ENCODE measurements at places on chromosomes 11 and 22. TPM values are rescaled to one million over a fixed set of nuclear protein-coding genes. Genes with fewer than 3 reads are reported as not detected.

DNA sequence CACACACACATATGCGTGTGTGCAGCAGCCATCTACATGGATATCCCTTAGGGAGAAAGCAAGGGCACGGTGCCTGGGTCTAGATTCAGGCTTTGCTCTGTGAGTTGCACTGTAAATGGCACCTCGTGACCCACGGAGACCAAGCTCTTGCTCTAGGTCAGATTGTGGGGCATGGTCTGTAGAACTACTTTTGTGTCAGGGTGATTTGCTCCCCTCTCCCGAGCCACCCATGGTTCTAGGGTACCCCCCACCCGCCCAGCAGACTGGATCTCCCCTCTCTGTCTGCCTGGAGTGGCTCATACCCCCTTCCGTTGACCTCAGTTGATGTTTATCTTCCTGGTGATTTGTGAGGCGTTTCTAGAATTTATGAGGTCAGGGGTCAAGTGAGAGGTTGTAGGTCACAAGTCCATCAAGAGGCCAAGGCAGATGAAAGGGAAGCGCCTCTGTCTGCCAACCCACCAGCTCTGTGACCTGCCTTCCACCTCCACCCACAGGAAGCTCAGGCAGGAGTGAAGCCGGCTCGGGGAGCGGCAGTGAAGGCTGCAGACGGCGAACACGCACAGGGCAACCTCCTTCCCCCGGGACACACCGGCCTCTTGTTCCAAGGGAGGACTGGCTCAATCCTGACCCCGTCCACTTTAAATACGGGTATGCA, 76.2 kb upstream of the TTLL12 start:
- no peak for DNase-seq

GRCh38 chr11:133476570-133477250, 55.6 kb downstream of the OPCML start:
- DNase-seq: peak; percentile 70

The BLID gene
- not detected for total RNA-seq

DNA sequence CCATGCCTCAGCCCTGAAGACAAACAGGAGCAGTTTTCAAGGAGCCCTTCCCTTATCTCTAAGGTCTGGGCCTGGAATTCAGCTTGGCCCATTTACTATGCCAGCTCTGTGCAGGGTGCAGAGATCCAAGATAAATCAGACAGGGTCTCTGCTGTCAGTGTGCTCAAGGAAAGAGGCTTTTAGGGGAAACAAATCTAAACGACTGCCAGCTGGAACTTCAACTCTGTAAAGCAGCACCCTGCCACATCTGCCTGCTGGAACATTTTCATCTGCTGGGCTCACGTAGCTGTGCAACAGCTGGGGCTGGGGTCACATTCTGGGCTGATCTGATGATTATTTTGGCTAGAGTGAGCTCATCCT, 19.8 kb upstream of the EHF start:
- no peak for DNase-seq

DNA sequence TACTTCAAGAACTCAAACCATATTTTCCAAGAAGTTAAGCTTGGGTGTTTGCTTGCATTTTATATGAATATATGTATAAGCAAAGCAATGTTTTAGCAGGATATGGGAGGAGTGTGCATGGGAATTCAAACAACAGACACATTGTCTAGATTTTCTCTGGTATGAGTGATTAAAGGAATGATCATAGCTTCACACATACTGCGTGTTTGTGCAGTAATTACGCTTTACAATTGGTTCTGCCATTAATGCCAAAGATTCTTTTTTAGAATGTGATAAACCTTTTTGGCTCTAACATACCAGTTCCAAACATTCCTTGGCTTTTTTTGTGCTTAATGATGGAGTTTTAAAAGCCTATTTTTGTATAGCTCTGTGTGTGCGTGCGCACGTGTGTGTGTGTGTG, 54.0 kb downstream of the CCDC34 start:
- no peak for DNase-seq

GRCh38 chr11:5712507-5712906, 22.9 kb downstream of the TRIM22 start:
- peak; percentile 43 for DNase-seq

- no peak for DNase-seq
Measured at GRCh38 chr11:83349296-83349695, 63.1 kb upstream of the CCDC90B start.

The C11orf86 gene
- total RNA-seq: not detected

GRCh38 chr11:112949781-112950575, 11.2 kb upstream of the NCAM1 start:
- DNase-seq: no peak

The ZNF195 gene
- 22.9 TPM for total RNA-seq

The SPTBN2 gene
- total RNA-seq: 67.3 TPM

The PATE4 gene
- not detected for total RNA-seq

DNA sequence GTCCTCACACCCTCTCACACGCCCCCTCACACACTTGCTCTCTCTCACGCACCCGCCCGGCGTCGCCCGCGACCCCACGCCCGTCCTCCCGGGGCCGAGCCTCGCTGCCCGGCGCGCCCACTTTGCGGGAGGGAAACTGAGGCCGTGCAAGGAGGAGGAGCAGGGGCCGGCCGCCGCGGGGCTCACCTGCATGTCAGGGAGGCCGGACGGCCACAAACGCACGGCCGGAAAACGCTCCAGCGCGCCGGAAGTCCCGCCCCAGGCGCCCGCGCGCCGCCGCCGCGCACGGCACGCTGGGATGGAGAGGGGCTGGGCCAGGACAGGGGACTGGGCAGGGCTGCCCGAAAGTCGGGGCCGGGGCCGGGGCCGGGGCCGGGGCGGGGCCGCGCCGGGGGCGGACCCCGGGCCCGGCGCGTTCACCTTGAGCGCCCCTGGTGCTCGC, at the start of gene CHID1:
CHID1 (minus strand) TSS at position 222 of the 442 bp plus-strand sequence. CDS start 5,994 bp downstream, outside the sequence.
- DNase-seq: peak; percentile 68

DNA sequence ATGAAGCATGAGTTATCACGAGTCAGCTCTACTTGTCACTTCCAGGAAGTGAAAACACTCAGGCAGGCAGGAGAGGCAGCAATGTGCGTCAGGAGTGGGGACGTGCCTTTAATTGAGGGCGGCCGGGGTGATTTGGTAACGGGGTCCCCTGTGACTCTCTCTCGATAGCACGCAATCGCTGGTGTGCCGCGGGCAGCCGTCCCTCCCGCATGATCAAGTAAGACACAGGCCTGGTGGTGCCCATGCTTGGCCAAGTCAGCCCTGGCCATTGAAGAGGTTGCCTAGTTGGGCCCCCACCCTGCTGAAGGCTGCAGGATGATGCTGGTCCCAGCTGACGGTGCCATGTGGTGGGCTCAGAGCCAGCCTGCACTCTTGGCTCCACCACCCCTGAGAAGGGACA, 29.7 kb downstream of the CACNG2 start:
- peak; percentile 12 for DNase-seq

GRCh38 chr11:123299721-123300120, 104.7 kb upstream of the CLMP start:
- DNase-seq: no peak

- DNase-seq: no peak
Measured at GRCh38 chr11:18641677-18642076, 7.5 kb upstream of the SPTY2D1 start.

- DNase-seq: no peak
Measured at GRCh38 chr11:78525720-78526119, 48.9 kb downstream of the NARS2 start.

- DNase-seq: no peak
Measured at GRCh38 chr11:61853698-61854169, 25.6 kb downstream of the FADS2 start.

The JHY gene
- 2.9 TPM for total RNA-seq

DNA sequence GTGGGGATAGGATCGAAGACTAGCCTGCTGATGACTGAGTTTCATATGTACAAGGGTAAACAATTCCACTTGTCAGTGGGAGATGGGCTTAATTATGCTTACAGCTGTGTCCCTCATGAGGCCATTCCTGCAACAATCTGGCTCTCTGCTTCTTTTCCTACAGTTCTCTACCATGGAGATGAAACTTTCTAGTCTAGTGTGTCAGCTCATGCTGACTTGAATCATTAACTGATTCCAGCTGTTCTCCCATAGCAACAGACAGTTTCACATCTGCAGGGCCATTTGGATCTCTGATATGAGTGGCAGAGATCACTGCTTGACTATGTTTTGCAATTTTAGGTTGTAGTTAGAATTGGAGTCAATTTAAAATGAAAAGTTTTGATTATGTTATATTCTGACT, 1251.7 kb upstream of the RAG2 start:
- DNase-seq: no peak

The GNAZ gene
- under 0.01 TPM for total RNA-seq

The CLDN5 gene
- 0.38 TPM for total RNA-seq

- no peak for DNase-seq
Measured at GRCh38 chr22:46737105-46737975, 712 bp downstream of the CERK start.

GRCh38 chr11:11297578-11297977, 55.5 kb downstream of the CSNK2A3 start:
- peak; percentile 48 for DNase-seq

- peak; percentile 13 for DNase-seq
Measured at GRCh38 chr11:109865548-109866186, 227.5 kb upstream of the ZC3H12C start.

The FAT3 gene
- total RNA-seq: under 0.01 TPM

GRCh38 chr11:130397780-130398179, 30.6 kb downstream of the ADAMTS8 start:
- DNase-seq: no peak

DNA sequence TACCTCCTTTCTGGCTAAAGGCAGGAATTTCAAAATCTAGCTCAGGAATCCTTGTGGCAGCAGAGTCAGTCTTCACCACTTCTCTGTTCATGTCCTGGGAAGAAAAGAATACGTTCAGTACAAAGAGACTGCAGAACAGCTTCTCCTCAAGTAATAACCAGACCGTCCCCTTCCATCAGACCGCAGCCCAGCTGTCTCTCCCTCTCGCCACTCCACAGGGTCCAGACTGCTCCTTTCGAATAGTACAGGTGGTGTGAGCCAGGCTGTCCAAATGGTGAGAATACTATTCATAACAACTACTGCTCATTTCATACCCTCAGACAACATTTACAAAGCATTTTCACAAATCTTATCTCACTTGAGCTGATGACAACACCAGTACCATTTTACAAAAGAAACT, 857 bp downstream of the ZPR1 start:
- no peak for DNase-seq

The MUC6 gene
- not detected for total RNA-seq

- peak; percentile 46 for DNase-seq
Measured at GRCh38 chr11:62256281-62256680, 13.7 kb upstream of the SCGB2A2 start.
